ENCODE measurements at places on chromosomes 12 and 14.

DNA sequence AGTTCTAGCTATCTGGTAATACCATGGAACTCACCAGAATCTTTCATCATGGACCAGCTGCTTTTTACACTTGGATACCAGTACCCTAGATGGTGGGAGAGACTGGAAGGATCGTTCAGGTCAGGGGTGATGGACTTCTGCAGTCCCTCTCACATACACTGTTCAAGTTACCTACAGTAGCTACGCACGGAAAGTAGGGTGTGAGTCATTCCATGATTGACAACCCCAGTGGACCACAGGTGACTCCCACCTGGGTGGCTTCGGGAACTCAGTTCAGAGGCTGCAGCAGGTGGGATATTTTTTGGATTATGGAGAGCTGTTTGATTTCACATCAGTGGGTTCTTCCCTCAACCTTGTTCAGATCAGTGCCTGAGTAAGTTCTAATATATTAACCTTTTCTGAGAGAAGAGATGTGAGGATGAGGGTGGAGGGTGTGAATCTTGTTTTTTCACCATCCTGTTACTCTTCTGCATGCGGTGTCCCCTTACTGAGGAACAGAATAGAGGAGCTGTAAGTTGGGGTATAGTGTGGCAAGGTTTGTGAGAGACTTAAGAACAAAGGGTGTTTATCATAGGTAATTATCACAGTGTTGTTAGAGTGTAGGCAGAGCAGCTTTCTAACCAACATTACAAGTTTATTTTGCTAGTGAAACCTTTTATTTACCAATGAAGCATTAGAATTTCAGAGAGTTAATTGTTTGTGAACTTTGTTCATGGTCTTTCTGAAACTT is 39.6 kb downstream of the PRKCH start:
- no peak for DNase-seq

DNA sequence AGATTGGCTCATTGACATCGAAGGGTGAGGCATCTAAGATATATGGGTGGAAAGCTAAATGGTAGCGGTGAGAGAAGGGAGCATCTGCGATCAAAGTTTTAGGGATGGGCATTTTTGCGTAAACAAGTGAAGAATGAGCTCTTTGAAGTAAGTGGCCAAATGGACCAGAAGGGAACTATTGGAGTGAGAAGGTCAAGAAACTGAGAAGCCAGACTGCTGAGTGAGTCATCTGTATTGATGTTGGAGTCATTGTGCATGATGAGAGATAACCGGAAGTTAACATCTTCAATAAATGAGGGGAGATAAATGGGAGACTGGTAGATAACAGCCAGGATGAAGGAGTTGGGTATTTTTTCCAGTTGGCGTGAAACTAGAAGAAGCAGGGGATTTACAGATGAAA is 271.9 kb upstream of the PDE3A start:
- no peak for DNase-seq

DNA sequence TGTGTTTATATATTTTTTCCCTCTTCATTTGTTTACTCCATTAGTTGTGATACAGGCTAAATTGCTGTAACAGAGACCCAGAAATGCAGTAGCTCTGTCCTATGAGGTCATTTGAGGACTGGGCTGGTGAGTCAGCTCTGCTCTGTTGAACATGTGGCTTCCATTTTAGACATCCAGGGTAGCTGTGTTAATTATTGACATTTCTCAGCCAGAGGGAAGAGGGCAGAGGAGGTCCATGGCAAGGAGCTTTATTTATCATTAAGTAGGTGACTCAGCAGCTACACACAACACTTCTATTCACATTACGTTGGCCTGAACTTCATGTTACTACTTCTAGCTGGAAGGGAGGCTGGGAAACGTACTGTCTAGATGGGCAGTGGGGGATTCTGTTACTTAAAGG is 85.4 kb downstream of the PTCSC3 start:
- DNase-seq: no peak

DNA sequence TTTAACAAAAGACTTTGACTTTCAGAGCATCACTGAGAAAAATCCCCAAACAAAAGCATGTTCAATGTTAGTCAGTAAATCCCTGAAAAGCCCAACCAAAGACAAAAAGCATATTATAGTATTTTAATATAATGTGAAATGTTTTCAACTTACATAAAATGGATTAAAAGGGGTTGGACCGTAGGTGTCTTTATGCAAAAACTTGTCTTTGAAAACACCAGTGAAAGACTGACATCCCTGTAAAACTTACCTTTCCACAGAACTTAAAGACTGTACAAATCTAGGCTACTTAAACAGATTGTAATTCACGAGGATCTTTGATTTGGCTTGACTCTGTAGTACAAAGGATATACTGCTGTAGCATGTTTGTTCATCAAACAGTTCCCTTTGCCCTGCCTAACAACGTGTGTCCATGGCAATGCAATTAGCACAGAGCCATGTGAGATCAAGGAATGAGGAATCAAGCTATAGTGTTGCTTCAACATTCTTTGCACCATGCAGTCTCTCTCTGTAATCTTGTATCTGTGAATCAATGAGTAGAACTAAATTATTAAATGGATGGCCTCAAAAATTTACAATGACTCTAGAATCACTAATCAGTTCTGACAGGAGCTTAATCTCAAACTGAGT is 138.5 kb upstream of the SYT1 start:
- no peak for DNase-seq

DNA sequence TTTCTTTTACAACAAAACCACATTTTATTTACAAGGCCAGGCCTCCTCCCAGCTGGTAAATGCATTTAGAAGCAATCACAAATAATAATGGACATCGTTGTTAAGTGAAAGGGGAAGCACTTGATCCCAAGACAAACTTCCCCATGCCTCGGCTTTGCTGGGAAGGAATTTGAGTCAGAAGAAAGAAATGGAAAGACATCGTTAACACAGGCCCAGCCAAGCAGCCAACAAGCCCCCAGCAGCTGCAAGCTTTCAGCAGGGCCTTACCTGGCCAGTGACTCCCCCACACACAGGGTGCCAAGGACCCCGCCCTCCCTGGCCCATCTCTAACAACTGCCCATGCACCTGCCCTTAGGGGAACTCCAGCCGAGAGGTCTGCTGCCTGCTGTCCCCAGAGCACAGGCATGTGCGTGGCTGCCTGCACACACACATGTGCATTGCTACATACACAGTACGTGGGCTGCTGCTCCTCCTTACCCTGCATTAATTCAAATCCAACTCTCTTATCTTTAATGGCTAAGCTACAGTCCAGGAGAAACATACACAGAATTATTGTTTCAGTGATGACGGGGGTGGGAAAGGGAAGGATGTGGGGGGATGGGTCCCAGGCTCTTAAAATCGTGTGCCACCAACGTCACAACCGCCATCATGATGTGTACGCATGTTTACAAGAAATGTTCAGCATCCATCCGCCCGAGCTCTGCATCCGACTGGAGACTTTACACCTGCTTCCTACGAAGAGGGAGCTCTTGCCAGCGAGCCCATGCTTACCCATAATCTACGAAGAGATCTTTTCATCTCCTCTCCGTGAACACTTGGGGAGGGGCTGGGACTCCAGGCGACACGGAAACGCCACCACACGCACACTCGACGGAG is 9.8 kb downstream of the BCL11B start:
- no peak for DNase-seq

GRCh38 chr14:64569138-64569631 is 19.4 kb downstream of the PPP1R36 start:
- no peak for DNase-seq

DNA sequence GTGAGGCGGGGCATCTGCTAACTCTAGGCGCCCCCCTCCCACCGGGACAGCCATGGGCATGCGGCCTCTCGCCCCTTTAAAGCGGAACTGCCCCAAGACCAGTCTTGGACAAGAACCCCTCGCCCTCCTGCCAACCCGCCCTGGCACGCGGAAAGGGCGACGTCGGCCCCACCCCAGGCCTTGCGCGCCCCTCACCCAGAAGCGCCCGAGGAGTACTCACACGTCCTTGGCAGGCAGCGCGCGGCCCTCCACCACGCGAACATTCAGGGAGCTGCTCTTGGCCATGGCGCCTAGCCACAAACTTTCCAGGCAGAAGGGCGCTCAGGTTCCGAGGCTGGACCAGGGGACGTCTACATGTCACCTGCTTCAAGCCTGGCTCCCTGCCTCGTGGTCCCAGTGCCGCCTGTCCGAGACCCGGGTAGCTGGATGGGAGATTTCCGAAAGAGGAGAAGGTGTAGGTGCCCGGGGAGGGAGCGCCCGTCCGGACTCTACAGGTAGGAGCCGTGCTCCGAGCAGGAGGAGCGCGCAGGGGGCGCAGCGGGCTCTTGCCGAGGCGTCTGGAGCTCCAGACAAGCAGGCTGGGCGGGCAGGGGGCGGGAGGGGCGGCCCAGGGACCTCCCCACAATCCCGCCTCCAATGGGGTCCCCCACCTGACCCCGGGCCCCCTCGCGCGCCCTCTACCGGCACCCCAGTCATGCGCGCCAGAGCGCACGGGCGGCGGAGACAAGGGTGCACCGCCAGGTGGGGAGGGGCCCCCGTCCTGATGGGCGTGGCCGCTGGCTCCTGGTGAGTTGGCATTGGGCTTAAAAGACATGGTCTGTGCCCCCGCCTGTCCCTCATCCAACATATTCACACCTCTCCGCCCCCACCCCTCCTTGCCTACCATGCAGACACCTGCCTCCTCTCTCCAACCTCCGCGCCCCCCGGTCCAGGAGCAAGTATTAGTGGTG is at the start of gene RASAL1:
Gene RASAL1 (minus strand): TSS at position 584 of the 950 bp plus-strand sequence. CDS start 299 bp downstream, at position 285.
- DNase-seq: peak; percentile 19

DNA sequence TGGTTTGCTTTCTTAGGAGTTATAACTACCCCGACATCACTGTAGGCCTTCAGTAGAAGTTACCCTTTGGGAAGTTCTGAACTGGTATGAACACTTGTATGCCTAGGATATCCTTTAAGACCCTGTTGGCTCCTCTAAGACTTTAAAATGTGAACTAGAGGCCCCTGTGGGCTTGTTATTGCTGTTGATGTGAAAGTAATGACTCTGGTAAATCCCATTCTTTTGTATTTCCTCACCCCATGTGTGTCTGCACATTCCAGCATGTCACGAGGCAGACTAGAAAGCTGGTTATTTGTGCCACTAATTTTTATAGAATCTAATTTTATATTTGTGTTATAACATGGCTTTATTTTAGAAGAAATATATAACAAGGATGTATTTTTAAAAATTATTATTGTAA is 48.9 kb downstream of the SERPINA10 start:
- DNase-seq: no peak

DNA sequence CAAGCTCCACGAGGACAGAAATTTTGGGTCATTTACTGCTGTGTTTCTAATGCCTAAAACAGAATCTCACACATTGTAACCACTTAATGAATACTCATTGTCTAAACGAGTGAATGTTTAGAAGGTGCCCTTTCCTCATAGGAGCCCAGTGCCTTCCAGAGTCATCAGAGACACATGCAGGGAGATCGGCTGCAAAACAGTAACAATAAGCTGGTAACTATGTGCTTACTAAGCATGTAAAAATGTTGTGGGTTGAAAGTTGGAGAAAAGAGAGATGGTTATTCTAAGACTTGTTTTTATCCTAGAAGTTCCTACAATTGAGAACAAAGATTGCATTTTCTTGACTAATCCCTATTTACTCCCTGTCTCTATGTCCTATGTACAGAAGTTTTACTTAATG is 7.4 kb downstream of the TESPA1 start:
- no peak for DNase-seq

GRCh38 chr14:24965934-24966578 is 83.9 kb downstream of the STXBP6 start:
- no peak for DNase-seq

- no peak for DNase-seq
Observed at GRCh38 chr14:77052281-77053044, 24.0 kb upstream of the IRF2BPL start.

DNA sequence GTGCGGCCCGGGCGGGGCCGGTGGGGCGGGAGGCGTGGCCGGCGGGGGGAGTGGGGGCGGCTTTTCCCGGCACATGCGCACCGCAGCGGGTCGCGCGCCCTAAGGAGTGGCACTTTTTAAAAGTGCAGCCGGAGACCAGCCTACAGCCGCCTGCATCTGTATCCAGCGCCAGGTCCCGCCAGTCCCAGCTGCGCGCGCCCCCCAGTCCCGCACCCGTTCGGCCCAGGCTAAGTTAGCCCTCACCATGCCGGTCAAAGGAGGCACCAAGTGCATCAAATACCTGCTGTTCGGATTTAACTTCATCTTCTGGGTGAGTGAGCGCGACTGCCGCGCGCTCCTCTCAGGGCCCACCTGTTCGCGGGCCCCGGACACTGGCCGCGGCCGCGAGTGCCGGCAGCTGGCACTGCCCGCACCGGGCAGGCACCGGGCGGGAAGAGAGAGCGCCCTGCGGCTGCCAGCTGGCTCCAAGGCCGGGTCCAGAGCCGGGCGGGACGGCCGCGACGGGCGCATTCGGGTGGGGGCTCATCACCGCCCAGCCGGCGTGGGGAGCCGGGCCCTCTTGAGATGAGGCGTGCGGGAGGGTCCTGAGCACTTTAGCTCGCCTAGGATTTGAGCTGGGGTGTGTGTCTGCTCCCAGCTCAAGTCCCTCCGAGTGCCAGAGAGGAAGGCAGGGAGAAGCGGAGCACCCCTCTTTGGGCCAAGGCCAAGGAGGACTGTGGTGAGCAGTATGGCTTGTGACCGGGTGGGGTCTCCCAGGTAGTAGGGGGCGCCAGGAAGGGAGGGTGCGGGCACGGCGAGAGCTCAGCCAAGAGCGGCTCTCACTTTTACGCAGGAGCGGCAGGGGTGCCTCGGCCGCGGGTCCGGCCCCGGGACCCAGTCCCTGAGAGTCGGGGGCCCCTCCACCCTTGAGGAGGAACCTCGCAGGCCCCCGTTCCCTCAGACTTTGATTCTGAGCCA is at the start of gene CD9:
Gene CD9 (plus strand): TSS at position 145 of the 957 bp plus-strand sequence. CDS start 100 bp downstream, at position 245.
- DNase-seq: no peak

DNA sequence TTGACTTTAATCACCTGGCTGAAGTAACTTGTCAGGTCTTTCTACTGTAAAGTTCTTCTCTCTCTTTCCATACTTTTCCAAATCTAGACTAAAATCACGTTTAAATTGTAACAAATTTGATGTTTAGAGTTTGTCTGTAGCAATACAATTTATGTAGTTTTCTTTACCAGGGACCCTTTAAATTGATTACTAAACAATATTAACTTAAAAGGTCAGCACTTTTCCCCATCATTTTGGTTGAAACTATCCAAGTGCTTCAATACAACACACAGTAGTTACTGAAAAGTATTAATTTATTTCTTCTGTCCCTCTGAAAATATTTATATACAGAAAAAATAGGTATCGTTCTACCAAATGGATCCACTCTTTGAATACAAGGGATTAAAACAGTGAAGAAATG is 350.8 kb downstream of the SLC16A7 start:
- no peak for DNase-seq

All from AML-193 (cell line).